ENCODE measurements at places on chromosomes 3 and 15.

- DNase-seq, result no peak
Observed at GRCh38 chr3:116148881-116149851, 296.1 kb downstream of the LSAMP start.

GRCh38 chr15:88894348-88894818 lies 961 bp downstream of the HAPLN3 start:
- peak; percentile 91 for DNase-seq

DNA sequence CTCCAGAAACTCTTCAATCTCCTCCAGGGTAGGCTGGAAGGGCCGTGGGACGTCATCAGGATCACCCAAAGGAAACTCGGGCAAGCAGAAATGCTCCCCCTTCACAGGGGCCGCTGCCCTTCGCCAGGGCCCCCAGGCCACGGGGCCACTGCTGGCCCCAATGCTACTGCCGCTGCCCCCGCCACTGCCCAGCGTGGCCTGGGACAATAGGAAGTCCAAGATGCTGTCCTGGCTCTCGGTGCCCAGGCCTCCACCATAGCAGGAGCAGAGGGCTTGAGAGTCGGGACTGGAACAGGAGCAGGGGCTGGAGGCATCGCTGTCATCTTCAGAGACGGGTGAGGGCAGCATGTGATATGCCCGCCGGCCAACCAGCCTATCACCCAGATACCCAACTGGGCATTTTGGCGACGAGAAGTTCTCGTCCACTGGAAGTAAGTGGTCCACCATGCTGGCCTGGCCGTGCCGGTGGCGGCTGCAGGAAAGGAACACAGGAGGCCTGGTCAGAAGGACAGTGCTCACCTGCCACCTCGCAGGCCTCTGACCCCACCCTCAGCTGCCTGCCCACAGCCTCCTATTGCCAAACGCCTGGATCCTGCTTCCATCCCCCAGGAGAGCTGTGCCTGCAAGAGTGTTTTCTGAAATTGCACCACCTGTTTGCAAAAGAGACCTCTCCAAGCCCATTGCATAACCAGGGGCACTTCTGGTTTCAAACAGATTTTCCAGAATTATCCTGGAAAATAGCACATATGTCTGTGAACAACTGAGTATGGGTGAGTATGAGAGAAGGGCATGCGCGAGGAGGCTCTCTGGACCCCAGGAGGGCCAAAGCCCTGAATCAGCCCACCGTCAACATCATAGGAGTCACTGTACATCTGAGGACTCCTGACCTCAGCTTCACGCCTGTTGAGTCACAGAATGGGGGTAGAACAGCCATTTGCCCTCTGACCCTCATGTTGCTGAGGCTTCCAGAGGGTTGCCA lies 4.4 kb downstream of the KLF15 start:
- no peak for DNase-seq

GRCh38 chr3:8757551-8758518 lies 11.6 kb downstream of the OXTR start:
- DNase-seq, result no peak

GRCh38 chr3:191030929-191031328 lies 168.1 kb upstream of the OSTN start:
- no peak for DNase-seq

DNA sequence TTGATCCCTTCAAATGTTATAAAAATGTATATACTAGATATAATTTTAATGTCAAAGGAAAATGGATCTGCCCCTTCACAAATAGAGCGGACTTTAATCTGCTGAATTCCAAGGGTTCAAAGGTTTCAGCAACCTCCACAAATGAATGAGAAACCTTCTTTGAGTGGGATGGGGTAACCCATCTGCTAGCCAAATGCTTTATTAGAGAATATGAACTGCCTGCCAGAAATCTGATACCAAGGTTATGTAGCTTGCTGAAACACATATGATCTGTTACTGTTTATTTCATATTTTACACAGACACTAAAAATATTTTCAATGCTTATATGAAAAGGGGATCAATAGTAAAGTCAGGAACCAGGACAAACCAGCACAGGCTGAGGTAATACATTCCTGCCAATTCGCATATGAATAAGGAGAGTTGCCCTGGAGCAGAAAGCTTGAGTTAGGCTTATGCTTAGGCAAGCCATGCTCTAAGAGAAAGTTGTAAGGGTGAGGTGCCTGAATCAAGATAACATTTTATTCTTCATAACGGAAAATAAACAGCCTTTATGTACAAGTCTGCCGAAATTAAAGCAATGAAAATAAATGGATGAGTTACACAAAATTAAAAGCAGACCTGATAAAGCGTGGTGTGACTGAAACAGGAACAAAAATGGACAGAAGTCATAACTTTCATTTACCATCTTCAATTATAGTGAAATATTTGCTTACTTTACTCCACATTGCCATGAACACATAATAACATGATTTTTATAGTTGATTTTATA lies 26.5 kb downstream of the PLOD2 start:
- no peak for DNase-seq

DNA sequence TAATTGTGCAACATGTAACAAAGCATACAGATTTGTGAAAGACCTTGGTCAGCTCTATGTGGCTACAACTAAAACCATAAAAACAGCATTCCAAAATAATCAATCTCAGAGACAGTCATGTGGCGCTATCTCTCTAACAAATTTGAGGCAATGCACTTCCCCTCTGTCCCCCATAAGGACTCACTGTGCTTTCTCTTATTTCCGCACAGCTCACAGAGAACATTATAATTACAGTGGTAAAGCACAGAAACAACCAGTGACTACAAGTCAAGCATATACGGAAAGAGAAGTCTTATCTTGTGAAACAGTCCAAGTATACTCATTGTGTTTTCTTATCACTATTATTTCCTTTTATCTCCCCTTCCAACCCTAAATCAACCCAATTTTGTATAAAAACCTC lies 64.3 kb downstream of the RYK start:
- no peak for DNase-seq

DNA sequence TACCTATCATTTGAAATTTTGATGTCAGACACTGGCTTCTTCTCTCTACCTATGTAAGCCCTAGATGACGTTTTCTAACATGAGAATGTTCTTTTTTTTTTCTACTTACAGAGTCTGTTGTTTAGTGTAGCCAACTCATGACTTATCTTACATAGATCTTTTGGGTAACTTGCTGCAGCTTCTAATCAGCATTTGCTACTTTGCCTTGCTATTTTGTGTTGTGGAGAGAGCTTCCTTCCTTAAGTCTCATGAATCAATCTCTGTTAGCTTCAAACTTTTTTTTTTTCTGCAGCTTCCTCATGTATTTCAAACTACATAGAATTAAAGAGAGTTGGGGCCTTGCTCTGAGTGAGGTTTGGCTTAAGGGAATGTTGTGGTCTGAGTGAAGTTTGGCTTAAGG lies 568.7 kb upstream of the BCHE start:
- no peak for DNase-seq

- DNase-seq, result no peak
Observed at GRCh38 chr15:93219859-93220420, 130.9 kb upstream of the RGMA start.

DNA sequence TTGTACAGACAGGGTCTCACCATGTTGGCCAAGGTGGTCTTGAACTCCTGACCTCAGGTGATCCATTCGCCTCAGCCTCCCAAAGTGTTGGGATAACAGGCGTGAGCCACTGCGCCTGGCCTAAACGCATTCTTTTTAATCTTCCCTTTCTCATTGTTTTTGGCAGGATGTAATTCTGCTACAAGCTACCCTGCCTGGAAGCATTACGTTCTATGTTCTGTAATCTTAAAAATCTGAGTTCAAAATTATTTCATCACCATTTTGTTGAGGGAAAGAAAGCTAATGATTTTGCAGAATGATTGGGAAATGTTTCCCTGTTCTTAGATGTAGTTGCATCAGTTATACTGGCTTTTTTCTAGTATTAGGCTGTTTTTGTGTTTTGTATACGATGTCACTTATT lies 71.5 kb downstream of the RGMA start:
- no peak for DNase-seq

GRCh38 chr3:171876680-171877147 lies 33.6 kb downstream of the TMEM212 start:
- no peak for DNase-seq

DNA sequence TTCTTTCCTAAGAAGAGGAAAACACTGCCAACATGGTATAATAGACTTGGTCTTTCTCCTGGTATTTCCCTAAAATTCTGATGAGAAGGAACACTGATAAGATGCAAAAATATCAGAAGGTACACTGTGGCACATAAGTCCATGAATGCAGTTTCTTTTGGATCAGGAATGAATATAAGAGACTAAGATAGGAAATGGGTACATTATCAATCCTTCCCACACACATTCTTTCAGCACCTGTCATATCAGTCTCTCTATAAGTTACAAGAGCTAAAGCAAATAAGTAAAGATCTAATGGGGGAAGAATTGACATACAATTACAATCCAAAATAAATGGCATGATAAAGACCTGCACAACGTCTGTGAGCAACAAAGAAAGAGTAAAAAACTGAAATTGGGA lies 1101.0 kb downstream of the ROBO2 start:
- DNase-seq, result no peak

- no peak for DNase-seq
Observed at GRCh38 chr15:35693286-35693685, 147.3 kb upstream of the DPH6 start.

DNA sequence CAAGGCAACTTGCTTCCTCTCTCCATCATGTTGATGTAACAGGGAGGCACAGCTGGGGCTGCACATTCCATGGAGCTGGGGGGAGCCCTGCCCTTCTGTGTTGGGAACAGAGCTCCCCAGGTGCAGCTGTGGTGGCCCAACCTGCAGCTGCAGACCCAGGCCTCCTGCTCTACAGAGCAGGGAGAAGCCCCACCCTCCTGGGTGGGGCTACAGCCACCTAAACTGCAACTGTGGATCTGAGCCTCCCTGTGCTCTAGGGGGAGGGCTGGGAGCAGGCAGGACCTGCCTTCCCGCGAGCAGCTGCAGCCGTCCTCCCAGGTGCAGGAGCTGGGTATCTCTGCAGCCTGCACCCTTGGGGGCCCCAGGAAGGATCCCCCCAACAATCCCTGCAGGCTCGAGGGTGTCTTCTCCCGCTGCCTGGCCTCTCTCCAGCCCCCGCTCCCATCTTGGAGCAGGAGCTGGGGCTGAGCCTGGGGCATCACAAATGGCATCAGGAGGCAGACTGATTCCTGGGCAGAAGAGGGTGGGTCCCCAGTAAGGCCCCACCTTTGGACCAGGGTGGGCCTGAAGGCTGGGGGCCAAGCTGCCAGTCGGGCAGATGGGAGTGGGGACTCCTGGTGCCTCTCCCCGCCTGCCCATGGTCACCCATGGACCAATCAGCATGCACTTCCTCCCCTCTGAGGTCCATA lies 7.4 kb downstream of the LRRC58 start:
- DNase-seq, result no peak

- no peak for DNase-seq
Observed at GRCh38 chr15:84034578-84035398, 200.8 kb upstream of the GOLGA6L4 start.

DNA sequence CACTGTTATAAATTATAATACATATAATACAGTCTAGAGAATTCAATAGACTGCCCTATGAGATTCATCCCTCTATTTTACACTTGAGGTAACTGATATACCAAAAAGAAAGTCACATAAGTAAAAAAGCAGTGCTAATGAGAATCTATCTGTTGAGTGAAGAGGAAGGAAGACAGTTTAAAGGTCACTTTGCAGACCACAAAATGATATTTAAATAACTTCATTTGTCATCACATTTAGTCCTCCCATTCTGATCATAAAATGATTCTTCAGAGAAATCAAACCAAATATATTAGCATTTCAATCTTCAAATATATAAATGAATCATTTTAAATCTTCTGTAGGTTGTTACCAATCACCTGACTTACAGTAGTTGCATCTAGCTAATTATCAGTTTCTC lies 60.5 kb upstream of the CCDC50 start:
- DNase-seq, result no peak

DNA sequence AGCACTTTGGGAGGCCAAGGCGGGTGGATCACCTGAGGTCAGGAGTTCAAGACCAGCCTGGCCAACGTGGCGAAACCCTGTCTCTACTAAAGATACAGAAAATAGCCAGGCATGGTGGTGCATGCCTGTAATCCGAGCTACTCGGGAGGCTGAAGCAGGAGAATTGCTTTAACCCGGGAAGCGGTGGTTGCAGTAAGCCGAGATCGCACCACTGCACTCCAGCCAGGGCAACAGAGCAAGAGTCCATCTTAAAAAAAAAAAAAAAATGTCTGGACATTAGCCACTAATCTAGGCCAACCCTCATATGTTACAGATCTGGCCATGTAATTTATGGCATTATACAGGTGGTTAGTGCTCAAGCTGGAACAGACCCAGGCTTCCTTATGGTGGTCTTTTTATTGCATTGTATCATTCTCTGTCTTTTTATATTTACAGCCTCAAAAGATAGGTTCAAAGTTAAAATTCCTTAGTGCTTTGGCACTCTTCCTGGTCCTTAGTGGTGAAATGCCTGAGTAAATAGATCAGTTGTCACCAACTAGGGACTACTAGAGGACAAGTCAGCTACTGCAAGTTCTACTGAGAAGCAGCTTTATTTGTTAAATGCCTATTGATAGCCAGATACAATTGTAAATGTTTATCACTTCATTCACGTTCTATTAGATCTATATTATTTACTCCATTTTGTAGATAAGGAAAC lies 16.0 kb downstream of the STARD9 start:
- DNase-seq, result no peak

DNA sequence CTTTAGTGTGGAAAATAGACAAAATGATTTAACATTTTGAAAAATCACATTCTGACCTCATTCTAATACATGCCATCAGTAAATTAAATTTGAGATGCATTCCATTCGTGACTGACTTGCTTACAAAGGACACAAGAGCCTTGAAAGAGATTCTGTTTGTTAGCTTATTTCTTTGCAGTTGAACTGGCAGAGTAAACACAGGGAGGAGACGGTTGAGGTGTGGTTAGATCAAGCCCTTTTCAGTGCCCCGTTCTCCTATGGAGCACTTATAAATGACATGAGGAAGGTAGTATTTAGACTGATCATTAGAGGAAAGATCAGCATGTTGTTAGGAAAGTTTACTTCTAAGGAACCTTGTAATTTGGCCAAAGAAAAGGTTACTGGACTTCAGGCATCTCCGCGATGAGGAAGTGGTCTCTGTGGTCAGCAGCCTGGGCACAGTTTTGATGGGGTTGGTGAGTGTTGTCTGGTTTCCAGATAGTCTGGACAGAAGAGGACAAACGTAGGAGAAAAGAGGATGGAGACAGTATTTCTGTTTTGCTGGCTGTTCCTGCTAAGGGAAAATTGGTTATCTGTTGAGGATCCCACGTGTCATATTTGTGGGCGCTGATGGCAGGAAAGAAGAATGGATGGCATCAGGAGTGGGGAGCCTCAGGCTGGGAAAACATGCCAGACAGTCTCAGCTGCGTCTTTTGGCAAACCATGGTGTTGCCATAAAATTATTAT lies 328.9 kb upstream of the TBL1XR1 start:
- DNase-seq, result no peak

DNA sequence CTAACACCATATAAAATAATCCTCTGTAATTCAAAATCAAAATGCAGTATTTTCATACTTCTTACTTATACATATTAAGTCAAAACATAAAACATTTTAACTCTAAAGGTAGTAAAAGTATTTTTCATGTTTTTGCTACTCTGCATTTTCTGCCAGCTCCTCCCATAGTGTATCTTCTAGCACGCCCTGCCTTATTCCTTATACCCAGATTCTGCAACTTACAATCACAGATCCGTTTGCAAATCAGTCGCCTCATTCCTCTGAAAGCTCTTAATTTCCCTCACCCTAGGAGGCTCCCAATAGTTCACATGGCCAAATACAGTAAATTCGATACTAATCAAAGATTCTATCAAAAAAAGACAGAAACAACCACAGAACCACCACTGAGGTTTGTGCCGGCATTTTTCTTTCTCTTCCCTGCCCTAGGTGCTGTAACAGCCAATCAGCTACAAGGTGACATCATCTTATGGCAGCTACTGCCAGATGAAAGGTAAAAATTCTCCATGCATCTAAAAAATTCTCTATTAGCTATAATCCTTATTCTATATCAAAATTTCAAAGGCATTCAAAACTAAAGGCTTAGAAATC lies 72.9 kb downstream of the CLASP2 start:
- no peak for DNase-seq
